Stimulated activated CD8-positive, alpha-beta memory T cell treated with anti-CD3 and anti-CD28 coated beads, Interleukin-4, amount 100 ng/mL, for 1 hour (primary cell): ENCODE measurements at places on chromosomes 5 and 9.

GRCh38 chr5:112548246-112548881 lies 129.3 kb upstream of the EPB41L4A start:
- DNase-seq: no peak

DNA sequence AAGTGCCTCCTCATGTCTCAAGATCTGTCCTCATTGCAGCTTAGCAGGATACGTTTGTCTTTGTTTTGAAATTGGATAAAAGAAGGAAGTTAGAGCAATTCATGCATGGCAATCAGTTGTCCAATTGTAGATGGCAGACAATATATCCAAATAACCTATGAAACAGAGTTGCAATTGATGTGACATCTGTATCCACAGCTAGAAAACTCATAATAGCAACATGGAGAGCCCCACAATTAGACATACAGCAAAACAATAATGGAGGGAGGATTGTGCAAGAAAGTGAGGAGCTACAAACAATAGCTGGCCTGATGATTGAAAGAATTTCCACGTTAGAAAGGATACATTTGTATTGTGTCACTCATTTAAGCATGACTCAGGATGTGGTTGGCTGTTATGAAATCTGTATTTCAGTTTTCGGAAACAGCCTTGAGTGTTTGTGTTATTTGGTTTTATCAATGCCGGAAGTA lies 132.0 kb downstream of the FAM174A start:
- DNase-seq: no peak

- DNase-seq: no peak
Measured at GRCh38 chr5:74337984-74338310, 302.6 kb downstream of the ENC1 start.

DNA sequence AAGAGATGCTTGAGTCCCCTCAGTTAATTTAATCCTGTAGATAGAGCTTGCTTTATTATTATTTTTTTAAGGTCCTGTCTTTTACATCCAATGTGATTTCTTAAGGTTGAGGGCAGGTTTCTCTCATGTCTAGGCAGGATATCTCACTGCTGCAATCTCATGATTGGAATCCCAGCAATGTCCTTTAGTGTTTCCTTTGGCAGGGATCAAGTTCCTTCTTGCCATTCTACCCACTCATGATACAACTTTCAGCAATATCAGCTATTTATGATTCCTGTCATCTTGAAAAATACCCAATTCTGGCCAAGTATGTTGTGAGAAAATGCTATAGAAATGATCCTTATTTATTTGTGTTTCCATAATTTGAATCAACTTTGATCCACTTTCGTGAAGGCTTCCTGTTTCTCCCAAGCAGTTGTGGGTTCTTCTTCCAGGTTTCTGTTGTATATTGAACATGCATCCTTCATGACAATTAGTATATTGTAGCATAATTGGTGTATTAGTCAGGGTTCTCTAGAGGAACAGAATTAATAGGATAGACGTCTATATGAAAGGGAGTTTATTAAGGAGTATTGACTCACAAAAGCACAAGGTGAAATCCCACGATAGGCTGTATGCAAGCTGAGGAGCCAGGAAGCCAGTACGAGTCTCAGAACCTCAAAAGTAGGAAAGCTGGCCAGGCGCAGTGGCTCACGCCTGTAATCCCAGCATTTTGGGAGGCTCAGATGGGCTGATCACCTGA lies 18.4 kb upstream of the VPS13A start:
- DNase-seq: no peak

DNA sequence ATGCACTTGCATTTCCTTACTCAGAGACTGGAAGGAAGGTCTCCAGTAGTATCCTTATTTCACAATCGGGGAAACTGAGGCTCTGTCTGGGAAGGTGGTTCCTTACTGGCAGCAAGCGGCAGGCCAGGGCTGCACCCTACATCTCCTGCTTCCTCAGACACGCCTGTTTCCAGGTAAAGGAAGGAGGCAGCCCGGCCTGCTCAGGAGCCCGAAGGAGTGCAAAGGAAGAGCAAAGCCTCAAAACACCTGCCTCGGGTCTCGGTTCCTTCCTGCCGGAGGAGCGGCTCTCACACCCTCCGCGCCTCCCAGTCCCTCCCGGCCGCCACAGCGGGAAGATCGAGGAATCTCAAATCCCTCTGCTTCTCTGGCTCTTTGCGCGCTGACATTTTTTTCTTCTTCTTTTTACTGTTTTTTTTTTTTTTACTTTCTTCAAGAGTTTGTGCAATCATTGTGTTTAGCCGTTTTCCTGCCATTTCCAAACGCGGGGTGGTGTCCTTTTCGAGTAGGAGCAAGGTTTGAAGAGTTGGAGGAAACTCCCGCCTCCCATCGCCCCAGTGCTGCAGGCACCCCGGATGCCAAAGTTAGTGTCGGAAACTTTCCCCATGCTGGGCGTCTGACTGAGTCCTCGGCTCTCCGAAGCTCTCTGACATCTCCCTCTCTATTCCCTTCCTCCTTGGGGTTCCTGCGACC lies 1.0 kb downstream of the GGTA1 start:
- no peak for DNase-seq

DNA sequence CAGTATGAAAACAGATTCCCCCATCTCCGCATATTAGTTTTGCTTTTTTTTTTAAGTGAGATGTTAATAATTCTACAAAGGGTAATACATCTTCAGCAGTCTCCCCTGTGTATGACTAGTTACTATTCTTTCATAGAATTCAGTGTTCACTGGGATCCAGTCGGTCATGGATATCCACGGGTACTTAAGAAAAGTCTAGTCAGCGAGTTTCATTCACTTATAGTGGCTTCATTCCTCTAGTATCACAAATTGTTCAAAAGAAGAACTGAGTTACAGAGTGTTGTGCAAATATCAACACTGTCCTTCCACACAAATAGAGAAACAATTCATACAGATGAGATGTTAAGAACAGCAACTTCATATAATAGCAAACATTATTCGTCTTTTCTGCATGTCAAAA lies 35.7 kb downstream of the BNC2 start:
- DNase-seq: no peak

GRCh38 chr5:51389288-51389576 lies 6.0 kb downstream of the ISL1 start:
- DNase-seq: no peak

GRCh38 chr5:1794901-1795290 lies 4.7 kb downstream of the MRPL36 start:
- DNase-seq: no peak

GRCh38 chr9:37293664-37294524 lies 128.6 kb upstream of the GRHPR start:
- no peak for DNase-seq

- no peak for DNase-seq
Measured at GRCh38 chr5:3590161-3590966, 5.3 kb upstream of the IRX1 start.

DNA sequence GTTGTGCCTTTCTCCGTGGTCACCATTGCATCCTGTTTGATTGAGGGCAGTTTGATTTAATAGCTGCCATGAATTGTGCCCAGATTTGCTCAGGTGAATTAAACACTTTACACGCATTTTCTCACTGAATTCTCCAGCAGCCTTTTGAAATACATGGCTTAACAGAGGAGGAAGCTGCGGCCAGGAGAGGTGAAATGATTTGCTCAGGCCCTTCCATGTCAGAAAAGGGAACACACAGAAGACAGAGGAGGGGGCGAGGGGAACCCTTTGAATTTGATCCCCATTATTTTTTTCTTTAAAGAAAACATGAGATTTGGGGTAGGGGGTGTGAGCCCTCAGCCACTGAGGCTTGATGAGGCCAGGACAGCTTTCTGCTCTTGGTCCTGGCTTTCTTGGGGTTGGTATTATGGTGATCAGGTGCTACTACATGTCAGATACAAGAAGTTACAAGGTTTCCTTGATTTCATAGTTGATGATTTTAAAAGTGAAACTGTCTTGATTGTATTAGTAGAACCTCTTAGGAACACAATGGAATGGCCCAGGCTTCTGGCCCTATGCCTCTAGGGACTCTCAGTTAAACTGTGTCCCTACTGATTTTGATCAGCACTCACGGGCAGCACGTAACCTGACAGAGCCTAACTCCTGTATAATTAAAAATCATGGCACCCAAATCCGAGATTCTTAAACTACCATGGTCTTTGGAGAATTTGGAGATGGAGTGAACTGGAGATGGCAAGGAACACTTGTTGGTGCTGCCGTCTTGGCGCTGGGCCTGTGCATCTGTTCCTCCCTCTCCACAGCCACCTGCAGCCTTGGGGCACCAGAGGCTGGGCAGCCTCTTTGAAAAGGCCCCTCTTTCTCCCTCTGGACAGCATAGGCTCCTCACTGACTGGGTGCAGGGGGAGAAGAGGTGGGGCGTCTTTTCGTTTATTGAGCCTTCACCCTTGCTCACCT lies 107.9 kb downstream of the TRIO start:
- DNase-seq: no peak

DNA sequence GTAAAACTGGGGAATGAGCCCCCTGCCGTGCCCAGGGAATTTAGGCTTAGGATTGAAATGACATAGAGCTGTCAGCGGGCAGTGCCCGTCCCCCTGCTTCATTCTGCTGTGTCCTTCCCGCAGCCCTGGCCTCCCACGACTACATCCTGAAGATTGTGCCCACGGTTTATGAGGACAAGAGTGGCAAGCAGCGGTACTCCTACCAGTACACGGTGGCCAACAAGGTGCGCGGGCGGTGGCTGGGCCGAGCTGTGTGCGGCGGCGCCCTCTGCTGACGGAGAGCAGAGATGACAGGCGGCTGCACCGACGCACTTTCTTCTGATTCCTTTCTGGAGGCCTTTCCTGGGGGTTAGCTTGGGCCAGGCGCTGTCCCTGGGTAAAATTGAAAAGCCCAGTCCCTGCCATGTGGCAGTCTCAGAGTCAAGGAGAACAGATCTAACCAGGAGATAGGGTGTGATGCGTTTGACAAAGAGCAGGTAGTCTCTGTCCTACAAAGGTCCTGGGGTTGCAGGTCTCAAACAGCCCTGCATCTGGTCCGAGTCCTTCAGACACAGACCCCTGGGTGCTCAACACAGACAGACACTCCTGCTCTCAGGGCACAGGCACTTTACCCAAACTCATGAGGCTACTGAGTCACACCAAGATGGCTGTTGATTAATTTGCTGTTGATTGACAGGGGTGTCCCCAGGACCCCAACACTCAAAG lies 26.8 kb upstream of the RPL26L1 start:
- DNase-seq: peak; percentile 39

DNA sequence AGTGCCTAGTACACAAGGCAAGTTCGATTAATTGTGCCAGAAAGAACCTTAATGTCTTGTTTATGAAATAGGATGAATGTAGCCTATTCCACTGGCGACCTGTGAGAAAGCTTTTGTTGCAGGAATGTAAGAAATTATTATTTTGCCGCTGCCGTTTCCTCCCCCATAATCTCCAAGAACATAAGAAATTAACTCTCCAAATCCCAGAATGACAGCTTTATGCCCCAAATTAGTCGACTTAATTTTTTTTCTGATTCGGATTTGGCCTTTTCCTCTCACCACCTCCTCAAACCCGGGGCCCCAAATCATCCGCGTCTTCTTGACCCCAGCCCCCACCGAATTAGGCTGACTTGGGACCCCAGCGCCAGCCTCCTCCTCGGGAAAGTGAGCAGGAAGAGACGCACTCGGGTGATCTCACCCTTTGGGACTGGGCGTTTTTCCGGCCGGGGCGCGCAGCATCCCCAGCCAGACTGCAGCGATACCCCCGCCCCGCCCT lies 682 bp upstream of the SPTAN1 start:
- DNase-seq: no peak

DNA sequence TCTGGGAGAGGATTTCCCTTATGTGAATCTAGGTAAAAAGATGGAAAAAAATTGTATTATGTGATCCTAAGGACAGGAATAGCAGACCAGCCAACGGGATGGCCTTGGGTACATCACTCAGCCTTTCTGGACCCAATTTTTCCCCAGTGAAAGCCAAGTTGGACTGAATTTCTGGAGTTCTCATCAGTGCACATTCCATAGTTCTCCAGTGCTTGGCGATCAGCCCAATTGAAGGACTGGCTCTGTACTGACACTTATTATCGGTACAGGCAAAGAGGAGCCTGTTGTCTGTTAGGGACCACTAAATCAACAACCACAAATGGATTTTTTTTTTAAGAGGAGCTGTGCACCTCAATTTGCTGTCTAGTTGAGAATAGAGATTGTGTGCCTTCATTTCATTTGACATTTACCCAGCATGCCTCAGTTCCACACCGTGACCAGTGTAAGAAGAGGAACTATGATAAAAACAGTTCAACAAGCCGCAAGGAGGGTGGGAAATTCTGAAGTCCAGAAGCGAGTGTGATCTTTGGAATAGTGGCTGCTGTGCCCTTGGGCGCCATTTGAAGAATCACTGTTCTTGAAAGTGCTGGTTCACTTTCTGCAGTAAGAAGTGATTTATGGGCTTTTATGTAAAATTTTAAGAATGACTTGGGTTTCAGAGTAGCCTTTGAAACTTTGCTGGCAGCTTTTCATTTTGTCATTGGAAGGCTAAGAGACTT lies 8.0 kb downstream of the ARL10 start:
- DNase-seq: no peak

- DNase-seq: no peak
Measured at GRCh38 chr9:130305381-130305780, 39.8 kb downstream of the HMCN2 start.

DNA sequence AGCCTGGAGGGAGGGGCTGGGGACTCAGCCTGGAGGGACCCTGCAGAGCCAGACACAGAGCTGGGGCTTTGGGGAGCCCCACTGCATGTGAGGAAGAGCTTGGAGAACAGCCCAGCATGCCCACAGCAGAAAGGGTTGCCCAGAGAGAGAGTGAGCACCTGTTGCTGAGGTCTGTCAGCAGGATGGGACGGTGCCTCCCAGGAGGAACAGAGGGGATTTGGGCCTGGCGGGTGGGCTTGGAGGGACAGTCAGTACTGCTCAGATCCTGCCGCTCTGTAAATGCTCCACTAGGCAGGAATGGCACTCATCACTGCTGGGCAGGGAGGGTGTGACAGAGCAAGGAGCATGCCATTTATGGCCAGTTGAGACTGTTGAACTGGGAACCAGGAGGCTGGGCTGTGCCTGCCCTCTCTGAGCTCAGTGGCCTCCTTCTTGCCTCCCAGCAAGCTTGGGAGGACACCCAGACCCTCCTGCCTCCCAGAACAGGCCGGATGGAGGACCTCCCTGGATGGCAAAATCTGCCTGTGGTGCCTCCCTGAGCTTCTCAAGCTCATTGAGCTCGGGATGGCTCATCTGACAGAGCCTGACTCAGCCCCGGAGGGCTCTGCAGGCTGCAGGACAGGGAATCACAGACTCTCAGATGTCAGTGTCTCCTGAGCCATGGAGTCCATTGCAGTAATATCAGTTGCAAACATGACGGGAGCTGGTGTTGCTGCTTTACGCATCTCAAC lies 786 bp upstream of the HRCT1 start:
- DNase-seq: no peak
